Stimulated activated CD8-positive, alpha-beta memory T cell treated with anti-CD3 and anti-CD28 coated beads, Interleukin-4, amount 100 ng/mL, for 1 hour (primary cell): ENCODE measurements at places on chromosomes 7 and 10.

DNA sequence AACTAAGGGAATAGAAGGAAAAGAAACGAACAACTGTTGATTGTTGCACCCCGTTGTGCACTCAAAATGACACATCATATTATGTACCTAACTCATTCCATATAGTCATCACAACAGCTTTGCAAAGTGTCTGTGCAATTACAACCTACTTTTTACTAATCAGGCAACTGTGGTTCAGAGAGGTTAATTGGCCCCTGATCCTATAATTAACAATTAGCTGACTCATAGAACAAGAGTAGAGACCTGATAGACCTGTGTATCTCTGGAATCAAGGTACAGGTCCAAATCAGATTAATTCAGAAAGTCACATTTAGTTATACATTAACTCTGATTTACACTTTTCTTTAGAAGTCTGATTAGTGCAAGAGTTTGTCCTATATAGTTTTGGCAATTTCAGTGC lies 122.5 kb upstream of the CDK13 start:
- no peak for DNase-seq

GRCh38 chr7:128407233-128407589 lies 2.6 kb downstream of the IMPDH1 start:
- DNase-seq, result no peak

- DNase-seq, result no peak
Measured at GRCh38 chr10:8054244-8054493, 319 bp upstream of the GATA3 start.

GRCh38 chr10:129770286-129770685 lies 193.8 kb downstream of the EBF3 start:
- no peak for DNase-seq

GRCh38 chr10:43057831-43058340 lies 19.0 kb upstream of the RET start:
- DNase-seq, result no peak

DNA sequence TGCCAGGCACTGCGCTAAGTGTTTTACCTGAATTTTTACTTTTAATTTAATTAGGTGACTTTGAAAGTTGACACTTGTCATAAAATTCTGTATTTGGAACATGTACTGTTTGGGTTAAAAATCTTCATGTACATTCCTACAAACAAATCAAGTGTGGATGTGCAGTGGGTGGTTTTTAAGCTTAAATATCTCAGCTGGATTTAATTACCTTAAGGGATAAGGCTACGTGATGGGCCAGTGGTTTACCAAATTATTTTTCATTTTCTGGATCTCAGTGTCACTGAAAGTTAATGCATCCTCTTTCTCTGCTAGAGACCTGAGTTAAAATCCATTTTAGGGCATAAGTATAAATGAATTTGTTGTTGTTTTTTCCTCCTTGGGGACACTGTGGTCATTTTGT lies 51.1 kb downstream of the EXOC4 start:
- no peak for DNase-seq

- DNase-seq, result no peak
Measured at GRCh38 chr10:86836044-86836443, 79.6 kb downstream of the BMPR1A start.

DNA sequence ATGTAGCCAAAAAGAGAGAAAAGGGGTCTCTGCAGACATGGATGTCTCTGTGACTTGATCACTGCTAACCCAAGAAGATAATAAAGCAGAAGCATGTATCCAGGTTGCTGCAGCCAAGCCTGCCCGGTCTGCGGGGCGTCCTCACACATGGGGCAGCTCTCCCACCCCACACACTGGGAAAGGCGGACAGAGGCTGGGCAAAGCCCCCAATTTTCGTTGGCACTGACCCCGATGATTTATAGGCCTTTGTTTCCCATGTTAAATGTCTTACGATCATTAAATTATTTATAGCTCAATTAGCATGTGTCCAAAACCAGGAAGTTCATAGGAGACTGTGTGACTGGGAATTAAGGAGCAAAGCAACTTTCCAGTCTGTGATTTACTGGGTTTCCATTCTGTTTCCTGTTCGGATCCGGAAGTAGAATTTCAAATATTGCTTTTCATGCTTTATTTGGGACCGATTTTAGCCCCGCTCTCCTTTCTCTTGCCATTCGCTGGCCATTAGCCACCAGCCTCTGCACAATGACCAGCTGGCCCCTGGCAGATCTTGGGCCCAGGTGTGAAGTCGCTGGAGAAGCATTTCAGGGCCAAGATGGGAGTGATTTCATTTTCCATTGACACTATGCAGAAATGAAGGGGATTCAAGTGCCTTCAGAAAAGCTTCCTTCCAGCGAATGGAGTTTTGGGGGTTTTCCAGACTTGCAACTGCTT lies 91.6 kb downstream of the EGFR start:
- no peak for DNase-seq

DNA sequence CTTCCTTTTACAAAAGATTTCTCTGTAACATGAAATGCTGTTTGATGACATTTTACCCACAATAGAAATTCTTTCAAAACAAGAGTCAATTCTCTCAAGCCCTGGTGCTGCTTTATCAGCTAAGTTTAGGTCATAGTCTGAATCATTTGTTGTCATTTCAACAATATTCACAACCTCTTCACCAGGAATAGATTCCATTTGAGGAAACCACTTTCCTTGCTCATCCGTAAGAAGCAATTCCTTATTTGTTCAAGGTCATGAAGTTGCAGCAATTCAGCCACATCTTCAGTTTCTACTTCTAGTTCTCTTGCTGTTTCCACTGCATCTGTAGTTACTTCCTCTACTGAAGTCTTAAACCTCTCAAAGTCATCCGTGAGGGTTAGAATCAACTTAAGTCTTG lies 315.3 kb downstream of the TYW1 start:
- no peak for DNase-seq

GRCh38 chr7:128934361-128935341 lies 3.1 kb upstream of the IRF5 start:
- no peak for DNase-seq

DNA sequence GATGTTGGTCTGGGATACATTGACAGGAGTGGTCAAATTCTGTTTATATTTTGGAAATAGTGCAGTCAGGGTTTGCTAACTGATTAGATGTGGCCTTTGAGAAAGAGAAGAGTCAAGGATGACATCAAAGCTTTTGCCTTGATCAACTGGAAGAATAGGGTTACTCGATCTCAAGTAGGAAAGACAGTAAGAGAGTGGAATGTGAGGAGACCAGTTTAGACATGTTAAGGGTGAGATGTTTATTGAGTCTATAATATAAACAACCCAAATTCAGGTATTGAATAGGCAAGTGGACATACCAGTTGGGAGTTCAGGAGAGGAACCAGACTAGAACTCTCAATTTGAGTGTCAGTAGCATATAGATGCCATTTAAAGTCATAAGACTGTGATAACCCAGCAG lies 1.9 kb upstream of the ANKRD7 start:
- no peak for DNase-seq

DNA sequence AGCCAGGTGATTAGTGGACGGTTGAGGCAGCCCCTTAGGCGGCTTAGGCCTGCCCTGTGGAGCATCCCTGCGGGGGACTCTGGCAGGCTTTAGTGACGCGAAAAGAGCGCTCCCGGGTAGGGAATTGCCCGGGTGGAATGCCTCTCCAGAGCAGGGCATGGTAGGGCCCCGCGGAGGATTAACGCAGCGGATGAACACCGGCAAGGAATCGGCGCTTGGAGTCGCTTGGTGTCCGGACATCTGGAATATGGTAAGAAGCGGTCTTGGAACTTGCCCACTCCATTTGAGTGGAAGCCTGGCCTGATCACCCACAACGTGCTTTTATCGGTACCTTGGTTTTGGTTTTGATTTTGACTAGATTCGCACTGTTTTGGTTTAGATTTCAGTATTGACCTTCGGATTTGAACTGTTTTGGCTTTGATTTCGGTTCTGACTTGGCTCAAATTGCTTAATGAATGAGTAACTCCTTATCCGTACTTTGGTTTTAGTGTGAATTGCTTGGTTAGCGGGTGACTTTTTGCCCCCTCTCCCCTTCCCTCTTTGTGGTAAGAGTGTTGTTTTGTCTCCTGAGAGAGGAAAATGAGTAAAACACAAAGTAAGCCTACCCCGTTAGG lies 24.2 kb upstream of the CHST3 start:
- no peak for DNase-seq

DNA sequence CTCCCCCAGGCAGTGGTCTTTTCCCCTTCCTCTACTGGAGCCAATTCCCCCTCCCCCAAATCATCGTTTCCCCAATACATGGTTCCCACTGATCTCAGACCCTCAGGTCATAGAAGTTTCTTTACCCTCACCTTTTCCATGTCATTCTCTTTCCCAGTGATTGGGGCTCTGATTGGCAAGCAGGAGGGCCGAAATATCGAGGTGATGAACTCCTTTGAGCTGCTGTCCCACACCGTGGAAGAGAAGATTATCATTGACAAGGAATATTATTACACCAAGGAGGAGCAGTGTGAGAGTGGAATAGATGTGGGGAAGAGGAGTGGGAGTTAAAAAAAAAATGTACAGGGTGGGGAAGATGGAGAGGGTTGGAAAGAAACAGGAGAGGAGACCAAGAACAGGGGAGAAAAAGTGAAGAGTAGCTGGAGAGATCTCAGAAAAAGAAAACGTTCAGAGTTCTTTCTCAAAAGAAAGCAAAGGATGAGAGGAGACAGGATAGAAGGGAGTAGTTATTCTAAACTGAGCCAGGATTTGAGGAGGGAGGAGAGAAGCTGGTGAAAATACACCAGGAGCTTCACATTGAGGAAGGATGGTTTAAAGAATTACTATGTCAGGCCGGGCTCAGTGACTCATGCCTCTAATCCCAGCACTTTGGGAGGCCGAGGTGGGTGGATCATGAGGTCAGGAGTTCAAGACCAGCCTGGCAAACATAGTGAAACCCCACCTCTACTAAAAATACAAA lies 858 bp downstream of the COPS6 start:
- DNase-seq, result no peak

DNA sequence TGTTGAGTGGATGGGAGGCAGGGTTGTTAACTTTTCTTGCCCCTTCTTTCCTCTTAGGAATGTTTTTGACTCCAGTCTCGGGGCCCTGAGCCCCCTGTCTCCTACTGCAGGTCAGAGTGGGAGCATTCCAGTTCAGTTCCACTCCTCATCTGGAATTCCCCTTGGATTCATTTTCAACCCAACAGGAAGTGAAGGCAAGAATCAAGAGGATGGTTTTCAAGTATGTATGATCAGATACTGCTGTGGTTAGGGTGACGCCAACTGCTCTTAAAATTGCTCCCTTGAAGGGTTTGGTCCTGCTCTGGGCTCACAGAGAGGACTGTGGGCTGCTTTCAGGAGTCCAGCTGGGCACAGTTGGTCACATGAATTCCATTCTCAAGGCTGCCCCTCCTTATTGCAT lies 22.0 kb downstream of the VWA2 start:
- no peak for DNase-seq

GRCh38 chr10:11017570-11018431 lies at the start of gene CELF2:
CELF2 (plus strand) TSS chr10:11017872; CDS start chr10:11018090, 218 bp downstream.
- no peak for DNase-seq

DNA sequence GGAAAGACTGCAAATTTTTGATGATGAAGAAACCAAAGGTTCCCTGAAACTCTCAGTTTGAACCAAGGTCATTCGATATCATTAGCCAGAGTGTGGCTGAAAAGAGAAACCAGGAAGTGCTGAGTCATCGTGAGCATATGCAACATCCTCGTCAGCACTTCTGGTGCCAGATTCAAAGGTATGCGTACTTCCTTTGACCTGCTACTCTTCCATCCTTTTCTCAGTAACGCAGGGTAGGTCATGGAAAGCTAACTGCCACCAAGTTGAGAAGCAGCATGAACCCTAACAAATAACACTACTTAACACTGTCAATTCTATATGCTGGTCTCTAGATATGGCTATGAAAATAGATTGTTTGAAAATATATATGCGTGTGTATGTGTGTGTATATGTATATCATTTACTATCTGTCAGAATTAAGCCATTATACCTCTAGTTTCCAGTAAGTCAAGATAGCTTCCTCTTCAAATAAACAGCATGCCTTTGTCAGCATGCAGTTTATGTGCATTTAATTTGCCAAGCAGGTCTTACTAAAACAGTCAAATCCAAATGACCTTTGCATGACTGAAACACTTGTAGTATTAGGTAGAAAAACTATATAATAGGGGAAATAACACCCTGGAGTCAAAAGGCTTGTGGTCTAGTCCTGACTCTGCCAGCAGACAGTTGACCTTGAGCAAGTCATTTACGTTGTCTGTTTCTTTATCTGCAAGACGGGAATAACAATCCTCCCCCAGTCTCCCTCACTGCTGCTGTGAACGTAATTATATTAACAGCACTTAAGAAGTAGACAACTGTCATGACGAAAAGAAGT lies 26.4 kb downstream of the CDK6 start:
- no peak for DNase-seq

DNA sequence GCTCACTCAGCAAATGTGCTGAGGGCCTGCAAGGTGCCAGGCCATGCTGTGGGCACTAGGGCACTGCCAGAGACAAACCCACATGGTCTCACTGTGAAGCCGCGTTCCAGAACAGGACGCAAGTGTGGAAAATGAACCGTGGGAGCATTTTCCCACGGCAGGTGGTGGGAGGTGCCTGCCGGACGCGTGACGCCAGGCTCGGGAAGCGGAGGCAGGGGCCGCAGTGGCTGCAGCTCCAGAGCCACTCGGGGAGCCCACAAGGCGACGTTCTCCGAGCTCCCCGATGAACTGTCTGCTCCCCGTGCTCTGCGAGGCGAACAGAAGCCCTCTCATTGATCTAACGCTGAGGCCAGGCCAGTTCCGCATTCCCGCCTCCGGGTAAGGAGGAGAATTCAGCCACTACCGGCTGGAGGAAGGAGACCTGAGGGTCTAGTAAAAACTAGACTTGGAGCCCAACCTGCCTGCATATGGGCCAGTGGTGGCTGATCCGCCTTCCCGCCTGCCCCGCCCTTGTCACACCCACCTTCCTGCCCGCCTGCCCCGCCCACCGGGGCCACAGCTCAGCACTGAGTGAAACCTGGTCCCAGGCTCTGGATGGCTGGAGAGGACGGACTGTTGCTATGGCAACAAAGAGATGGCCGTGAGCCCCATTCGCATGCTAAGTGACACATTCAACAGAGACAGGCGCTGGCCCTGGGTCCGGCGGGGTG lies 13.1 kb downstream of the ADGRA1 start:
- no peak for DNase-seq

GRCh38 chr10:92267343-92267742 lies 23.5 kb downstream of the CPEB3 start:
- no peak for DNase-seq

DNA sequence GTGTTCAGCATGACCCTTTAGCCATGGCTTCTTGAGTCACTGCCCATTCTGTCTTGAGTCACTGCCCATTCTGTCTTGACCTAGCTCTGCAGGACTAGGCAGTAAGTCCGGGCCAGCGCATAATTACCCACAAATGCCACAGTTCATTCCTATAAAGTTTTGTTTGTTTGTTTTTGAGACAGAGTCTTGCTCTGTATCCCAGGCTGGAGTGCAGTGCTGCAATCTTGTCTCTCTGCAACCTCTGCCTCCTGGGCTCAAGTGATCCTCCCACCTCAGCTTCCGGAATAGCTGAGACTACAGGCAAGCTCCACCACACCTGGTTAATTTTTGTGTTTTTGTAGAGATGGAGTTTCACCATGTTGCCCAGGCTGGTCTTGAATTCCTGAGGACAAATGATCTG lies 32.7 kb upstream of the TARP start:
- DNase-seq, result no peak

DNA sequence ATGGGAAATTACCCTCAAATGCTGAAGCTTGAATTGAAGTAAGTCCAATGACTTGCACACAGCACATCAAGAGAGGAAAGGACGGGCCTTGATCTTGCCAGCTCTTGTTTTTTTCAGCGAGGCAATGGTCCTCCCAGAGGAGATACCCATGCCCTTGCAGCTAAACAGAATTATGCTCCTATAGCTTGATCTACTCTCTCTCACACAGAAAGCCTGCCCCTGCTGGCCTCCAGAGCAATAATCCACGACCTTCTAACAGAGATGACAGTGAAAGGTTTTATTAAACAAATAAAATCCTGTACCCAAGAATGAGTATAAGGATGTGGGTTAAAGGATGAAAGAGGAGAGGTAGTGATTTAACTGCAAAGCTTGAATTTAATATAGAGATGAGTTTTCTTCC lies 268.0 kb downstream of the ADRA2A start:
- no peak for DNase-seq
